ENCODE measurements at places on chromosomes 5 and 9. TPM values are rescaled to one million over a fixed set of nuclear protein-coding genes. Genes with fewer than 3 reads are reported as not detected.

- no peak for DNase-seq
These were observed 41.4 kb downstream of the CCDC180 start for GRCh38 chr9:97348871-97349270.

ZNF462 gene
- total RNA-seq = 12.3 TPM

DNA sequence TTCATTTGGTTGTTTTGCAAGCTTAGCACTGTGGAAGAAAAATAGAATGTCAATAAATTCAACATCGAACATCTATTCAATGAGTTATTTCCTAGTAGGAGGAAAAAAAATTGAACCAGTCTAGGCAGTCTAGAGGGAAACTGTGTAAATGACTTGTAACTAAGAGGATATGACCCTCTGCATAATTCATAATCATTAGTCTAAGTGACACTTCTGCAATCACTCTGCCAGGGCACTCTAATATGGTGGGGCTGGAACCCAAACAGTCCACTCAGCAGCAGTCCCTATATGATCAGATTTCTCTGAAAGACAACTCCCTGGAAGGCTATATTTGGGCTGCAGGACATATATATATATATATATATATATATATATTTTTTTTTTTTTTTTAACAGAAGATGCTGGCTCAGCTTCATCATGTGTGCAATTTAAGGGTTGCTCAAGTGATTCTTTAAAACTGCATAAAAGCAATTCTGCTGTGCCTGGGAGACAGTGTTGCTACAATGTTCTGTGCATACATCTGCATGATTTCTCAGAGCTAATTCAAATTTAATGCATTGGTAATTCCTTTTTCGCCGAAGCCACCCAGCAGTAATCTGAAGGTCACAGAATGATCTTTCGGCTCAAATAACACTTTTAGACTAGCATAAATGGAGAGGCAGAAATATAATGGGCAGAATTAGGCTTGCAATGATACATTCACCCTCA is 482.1 kb upstream of the ZNF608 start:
- no peak for DNase-seq

DNA sequence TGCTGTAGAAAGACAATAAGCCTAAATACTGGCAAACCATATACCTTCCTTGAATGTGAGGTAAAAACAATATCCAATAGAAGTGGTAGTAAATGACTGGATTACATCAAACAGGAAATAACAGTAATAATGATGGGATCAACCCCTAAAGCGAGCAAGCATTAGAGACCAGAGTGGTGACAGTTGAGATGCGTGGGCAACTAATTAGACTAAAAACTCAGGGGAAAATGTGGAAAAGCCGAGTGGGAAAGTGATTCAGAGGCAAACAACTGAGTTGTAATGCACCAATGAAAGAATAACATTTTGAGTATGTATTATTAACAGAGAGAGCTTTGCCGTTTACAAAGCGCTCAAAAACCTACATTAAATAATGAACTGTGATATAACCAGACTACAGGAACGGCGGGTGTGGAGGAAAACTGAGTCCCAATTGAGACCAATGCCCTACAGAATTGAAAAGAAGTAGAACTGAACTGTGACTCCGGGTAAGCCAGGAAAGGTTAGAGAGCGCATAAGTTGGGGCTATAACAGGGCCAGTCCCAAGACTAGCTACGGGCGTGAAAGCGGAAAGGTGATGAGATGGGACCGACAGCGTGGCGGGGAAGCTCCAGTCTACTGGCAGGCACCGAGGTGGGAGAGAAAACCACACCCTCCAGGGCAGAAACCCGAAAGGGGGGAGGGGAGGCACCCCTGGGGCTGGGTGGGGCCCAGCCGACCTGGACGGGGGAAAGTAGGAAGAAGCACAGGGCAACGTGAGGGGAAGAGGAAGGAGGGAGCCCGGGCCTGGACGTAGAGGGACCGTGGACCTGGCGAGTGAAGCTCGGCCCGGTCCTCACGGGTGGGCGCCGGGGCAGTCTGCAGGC is 592 bp downstream of the UBAP2 start:
- DNase-seq = no peak

FCN2 gene
- not detected for total RNA-seq

PITX1 gene
- not detected for total RNA-seq

GRCh38 chr9:76573905-76574760 is 115.2 kb downstream of the GCNT1 start:
- no peak for DNase-seq

DNA sequence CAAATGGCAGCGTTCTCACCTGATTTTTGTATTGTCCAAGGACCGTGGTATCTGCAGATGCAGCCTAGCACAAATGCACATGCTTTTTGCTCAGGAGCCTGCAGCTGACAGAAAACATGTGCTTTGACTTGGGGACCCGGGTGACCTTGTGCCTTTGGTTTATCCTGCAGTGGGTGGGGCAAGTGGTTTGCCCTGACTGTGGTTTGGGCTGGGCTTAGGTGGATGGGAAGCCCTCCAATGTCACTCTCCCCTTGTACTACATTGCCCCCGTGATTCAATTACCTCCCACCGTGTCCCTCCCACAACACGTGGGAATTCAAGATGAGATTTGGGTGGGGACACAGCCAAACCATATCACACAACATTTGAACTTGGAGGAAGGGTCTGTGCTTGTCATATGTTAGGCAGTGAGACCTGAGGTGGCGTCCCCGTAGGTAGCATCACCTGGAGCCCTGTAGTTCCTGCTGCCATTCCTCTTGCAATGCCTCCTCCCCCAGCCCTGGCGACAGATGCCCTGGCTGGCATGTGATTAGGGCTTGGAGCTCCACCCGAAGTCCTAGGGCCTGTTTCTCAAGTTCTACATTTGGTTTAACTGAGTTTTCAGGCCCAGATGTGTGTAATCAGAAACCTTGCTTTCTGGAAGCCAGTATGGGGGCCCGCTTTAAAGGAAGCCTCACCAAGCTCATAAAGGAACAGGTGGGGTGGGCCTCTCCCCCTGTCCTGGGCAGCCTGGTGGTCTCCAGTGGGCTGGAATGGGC is 2.1 kb downstream of the ANKRD33B start:
- no peak for DNase-seq

- no peak for DNase-seq
These were observed 467.6 kb upstream of the ZNF608 start for GRCh38 chr5:125214080-125214479.

GRCh38 chr9:7770111-7770510 is 29.5 kb downstream of the DMAC1 start:
- DNase-seq = no peak

DNA sequence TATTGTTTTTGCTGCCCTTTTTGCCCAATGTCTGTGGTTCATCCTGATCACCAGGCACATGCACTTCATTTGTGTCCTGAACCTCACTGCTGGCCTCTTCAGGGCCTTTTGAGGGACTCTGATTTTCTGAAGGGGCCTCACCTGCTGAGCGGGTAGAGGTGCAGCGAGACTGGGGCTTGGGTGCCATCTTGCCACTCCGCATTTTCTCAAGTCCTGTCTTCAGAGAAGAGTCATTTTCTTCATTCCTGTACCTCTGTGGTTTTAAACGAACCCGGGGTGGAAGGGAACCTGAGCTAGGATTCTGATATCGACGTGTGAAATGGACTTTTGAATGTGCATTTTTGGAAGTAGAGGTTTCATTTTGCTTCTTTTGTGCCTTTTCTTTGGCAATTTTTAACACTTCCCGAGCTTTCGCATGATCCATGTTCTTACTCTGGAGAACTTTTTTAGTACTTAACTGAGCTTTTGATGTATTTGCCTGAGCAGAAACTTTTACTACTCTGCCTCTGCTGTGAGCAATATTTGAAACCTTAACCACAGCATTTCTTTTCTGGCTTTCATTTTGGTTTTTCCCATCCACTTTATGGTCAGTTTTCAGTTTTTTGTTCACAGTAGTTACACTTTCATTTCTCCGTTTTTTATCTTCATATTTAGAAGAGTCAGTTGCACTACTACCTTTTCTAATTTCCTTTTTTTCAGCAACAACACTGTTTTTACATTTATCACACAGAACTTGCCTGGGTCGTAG is 26.1 kb downstream of the PWWP2A start:
- DNase-seq = no peak

EQTN gene
- not detected for total RNA-seq

GRCh38 chr5:64861281-64861680 is 92.6 kb downstream of the CWC27 start:
- DNase-seq = no peak

GRCh38 chr9:120235081-120235480 is 344.9 kb downstream of the CDK5RAP2 start:
- no peak for DNase-seq

PDE6A gene
- total RNA-seq = not detected

DNA sequence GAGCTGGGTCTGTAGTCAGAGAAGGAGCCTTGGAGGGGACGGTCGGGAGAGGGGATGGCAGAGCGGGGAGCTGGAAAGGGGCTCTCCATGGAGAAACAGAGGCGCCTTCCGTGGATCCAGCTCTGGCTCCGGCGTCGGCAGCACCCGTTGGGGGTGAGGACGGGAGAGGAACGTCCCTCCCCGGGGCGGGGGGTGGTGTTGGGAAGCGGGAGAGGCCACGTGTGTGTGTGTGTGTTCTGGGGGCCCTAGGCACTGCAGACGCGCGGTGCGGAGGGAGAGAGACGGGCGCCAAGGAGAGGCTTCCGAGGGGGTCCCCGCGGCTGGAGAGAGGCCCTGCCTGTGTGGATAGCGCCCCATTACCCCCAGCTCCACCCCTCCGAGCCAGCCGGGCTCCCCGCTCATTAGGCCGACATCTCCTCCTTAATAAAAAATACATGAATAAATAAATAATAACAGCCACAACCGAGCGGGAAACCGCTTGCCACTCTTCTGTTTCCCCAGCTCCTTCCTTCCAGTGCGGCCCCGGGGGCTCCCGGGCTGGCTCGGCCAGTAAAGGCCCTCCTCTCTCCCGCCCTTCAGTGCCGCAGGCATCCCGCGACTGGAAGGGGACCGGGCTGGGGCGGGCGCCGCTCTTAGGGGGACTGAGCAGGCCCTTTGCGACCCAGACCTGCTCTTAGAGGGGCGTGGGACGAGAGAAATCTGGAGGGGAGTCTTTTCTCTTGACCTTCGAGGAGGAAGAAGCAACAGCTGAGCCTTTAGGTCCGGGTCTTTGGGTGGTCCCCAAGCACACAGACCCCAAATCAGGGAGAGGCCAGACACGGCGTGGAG is 71.3 kb upstream of the ARAP3 start:
- no peak for DNase-seq

IFNK gene
- total RNA-seq = not detected

DNA sequence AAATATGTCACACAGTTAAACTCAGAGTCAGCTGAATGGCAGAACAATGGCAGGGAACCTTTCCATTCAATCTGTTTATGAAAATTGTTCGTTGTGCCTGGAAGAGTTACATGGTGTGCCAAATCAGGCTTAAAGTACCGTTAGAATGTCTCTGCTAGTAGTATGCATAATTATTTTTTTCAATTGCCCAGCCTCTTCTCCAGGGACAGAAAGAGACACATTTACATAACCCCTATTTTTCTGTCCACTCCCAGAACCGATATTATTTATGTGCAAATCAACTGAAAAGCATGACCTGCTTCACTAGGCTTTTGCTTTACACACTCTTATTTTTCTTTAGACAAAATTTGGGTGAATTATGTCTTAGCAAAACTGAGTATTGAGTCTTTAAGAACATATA is 459.1 kb downstream of the EFNA5 start:
- no peak for DNase-seq

PCDHGA7 gene
- total RNA-seq = 11.9 TPM

GRCh38 chr5:73625944-73626811 is at the start of gene ARHGEF28:
Gene ARHGEF28 (plus strand): TSS chr5:73626196. CDS start chr5:73684852, 58,656 bp downstream.
- peak; percentile 2 for DNase-seq

DNA sequence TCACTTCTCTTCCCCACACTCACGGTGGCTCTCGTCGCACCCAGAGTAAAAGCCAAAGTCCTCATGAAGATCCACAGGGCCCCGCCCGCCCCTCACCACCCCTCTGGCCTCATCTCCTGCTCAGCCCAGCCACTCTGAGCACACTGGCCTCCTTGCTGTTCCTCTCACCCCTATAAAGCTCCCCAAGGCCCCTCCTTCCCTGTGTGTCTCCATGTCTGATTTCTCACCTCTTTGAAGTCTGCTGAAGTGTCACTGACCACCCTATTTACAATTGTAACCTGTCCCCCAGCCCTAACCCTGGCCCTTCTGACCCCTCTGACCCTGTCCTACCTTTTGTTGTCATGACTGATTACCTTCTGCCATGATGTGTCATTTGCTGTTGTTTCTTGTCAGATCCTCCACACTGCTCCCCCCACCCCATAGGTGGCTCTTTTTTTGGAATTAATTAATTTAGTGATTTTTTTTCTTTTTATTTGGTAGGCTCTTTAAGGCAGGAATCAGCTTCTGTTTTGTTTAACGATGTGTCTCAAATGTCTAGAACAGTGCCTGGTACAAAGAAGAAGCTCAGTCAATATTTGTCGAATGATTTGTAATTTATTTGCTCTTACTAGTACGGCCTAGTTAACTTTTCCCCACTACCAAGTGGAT is 90.2 kb downstream of the IQGAP2 start:
- DNase-seq = no peak

DNA sequence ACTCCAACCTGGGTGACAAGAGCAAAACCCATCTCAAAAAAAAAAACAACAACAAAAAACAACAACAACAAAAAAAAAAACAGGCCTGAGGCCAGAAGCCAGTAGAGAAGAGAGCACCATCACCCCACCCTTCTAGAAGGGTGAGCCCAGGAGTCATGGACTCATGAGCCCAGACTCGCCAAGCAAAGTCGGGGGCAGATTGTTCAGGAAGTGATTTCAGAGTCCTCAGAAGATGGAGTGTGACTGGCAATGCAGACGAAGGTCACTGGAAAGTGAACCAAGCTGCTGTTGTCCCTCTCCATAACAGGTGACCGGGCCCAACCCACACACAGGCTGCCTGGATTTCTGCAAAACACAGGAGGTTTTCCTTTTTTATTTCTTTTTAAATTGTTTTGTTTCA is 9.0 kb upstream of the WDR38 start:
- DNase-seq = no peak

IFNW1 gene
- not detected for total RNA-seq

GRCh38 chr5:120778491-120779484 is 314.7 kb downstream of the PRR16 start:
- no peak for DNase-seq
